Amniotic epithelial cell (primary cell): ENCODE measurements at places on chromosomes 5 and 9.

DNA sequence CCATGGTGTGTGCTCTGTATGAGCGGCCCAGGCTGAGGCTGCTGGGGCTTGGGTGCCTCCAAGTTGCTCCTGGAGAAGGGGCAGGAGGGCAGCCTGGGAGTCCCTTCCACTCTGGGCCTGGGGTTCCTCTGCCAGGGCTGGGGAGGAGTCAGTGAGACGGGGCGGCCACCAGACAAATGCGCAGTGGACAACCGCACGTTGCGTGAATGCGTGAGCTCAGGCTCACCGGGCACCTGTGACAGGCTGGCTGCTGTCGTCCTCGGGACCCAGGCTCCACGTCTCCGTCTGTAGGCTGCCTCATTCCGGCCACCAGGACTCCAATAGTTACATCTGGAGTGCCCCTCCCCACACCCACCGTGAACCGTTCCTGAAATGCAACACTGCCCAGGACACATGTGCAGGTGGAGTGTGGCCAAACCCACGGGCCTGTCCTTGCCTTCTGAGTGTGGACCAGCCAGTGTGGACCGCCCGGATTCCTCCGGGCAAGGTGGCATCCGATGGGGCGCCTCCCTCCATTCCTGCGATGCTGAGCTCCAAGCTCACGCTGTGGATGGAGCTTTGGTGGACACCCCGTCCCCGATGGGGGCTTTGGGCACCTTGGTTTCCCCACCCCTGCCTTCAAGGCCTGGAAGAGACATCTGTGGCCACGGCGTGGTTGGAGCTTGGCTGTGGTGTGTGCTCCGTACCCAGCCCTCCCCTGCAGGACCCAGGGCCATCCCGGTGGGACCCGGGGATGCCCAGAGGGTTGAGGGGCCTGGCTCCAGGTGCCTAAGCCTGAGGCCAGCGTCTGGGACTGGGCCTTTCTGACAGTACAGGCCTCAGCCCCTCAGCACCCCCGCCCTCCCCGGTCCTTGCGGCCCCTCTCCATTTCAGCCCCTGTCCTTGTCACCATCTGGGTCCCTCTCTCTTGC, 34.0 kb upstream of the RXRA start:
- no peak for DNase-seq

- peak; percentile 45 for DNase-seq
Observed at GRCh38 chr5:113531481-113532159, 18.1 kb downstream of the YTHDC2 start.

DNA sequence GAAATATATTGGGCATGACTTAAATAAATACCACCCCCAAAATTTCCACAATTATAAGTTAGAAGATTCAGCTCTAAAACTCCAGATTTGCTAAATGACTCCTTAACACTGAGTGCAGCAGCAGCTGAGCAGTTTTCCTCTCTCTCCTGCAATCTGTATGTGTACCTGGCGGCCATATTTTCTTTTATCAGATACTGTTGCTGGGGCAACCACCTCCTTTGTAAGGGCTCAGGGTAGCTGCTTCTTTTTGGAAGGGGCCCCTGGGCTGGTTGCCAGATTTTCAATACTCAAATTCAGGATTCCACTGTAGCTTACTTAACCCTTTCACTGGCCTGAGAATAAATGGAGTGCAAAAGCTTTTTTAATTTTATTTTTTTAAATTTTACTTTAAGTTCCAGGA, 197.0 kb downstream of the TAF11L14 start:
- no peak for DNase-seq

- DNase-seq: peak; percentile 12
Observed at GRCh38 chr5:134945041-134945440, 22.7 kb upstream of the CATSPER3 start.

DNA sequence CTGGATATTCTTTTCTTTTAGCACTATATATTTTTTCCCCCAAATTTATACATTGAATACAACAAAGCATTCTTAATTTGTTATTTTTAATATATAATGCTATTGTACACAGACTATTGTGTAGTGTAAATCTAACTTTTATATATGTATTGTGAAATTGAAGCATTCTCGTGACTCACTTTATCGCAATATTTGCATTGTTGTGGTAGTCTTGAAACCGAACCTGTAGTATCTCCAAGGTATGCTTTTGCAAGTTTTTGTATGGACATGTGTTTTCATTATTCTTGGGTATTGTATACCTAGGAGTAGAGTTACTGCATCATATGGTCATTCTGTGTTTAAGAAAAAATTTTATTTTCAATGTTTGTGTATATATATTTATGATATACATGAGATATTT, 49.6 kb downstream of the NSD1 start:
- DNase-seq: peak; percentile 21

- DNase-seq: peak; percentile 70
Observed at GRCh38 chr5:54673523-54674225, 156.1 kb downstream of the SNX18 start.

DNA sequence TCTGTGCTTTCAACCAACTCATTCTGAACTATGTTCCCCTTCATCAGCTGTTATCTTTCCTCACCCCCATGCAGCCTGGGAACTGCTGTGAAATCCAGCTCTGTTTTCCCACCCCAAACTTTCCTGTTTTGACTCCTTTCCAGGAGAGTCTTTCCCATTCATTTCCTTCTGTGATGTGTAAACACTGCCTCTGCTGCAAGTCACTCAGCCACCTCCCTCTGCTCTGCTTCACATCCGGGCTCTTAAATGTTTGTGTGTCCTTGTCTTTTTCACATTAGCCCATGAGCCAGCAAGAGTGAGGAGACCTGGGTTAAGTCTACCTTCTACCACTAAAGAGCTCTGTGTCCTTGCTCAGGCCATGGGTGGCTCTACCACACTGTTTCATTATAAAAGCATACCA, 137.5 kb downstream of the ICE1 start:
- no peak for DNase-seq

DNA sequence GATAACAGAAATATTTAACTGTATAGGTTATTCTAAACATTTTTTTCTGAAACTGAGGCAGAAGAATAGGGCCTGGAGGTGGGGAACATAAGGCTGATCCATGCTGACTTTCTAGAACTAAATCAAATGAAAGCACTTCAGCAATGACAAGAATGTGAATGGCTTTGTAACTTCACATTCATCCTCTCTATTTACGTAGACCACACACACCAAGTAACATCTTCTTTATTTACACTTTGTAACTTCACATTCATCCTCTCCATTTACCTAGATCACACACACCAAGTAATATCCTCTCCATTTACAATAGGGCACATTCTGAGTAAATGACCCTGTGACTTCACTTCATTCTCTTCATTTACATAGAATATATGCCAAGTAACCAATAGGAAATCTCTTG, 251.8 kb upstream of the CDH9 start:
- peak; percentile 8 for DNase-seq

DNA sequence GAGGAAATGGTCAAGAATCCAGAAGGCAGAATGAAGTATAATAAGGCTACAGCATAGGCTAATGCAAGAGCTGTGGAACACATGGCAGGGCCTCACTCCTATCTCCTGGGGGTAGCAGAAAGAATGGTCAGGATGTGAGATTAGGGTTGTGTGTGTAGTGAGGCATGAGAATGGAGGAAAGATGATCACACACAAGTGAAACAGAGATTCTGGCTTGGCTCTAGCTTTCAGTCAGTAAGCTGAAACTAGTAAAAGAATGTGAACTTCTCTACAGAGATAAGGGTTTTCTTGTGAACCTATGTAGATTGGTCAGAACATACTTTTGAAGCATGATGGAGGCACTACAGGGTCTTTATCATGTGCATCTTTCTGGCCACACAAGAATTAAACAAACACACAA, 298.8 kb downstream of the ASTN2 start:
- no peak for DNase-seq
